ENCODE measurements at places on chromosomes 11 and 22.

DNA sequence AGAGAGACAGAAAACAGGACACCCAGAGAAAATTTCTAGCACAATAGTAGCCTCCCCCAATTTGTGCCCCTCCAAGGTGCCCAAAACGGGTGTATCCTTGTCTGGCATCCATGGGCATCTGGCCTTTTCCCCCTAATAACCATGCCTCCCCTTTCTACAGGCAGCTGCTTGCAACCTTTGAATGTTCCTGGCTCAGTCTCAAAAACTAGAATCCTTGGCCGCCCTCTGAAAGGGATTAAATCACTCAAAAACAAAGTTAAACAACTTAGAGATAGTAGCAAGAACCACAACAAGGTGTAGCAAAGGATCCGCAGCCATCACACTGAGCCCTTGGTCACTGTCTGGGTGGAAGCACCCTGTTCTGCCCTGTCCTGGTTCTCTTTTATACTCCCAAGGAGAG, 105.6 kb downstream of the MN1 start:
- DNase-seq: no peak

DNA sequence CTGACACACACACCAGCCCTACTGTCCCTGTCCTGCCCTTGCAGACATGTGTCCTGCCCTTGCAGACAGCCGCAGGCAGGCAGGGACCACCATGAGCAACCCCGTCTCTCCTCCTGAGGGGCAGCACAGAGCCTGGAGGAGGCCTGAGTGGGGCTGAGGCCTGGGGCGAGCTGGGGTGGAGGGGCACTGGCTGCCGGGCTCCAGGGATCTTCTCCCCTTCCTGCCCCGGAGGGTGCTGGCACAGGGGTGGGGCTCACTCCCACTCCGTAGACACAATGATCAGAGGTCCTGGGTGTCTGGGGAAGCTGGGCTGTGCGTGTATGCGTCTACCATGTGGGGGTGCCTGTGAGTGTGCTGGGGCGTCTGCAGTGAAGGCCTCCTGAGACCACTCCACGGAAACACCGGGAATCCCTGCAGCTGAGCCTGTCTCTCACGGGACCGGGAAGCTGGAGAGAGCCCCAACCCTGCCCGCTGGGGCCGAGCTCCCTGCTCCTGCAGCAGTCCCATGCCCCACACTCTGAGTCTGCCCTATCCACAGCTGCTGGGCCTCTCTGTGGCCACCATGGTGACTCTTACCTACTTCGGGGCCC, 588 bp downstream of the TSPAN32 start:
- no peak for DNase-seq

- DNase-seq: no peak
Observed at GRCh38 chr11:44583353-44583669, 17.8 kb downstream of the CD82 start.

- no peak for DNase-seq
Observed at GRCh38 chr11:95547186-95547585, 242.4 kb downstream of the FAM76B start.

GRCh38 chr11:100563541-100564280, 123.4 kb upstream of the ARHGAP42 start:
- DNase-seq: no peak

DNA sequence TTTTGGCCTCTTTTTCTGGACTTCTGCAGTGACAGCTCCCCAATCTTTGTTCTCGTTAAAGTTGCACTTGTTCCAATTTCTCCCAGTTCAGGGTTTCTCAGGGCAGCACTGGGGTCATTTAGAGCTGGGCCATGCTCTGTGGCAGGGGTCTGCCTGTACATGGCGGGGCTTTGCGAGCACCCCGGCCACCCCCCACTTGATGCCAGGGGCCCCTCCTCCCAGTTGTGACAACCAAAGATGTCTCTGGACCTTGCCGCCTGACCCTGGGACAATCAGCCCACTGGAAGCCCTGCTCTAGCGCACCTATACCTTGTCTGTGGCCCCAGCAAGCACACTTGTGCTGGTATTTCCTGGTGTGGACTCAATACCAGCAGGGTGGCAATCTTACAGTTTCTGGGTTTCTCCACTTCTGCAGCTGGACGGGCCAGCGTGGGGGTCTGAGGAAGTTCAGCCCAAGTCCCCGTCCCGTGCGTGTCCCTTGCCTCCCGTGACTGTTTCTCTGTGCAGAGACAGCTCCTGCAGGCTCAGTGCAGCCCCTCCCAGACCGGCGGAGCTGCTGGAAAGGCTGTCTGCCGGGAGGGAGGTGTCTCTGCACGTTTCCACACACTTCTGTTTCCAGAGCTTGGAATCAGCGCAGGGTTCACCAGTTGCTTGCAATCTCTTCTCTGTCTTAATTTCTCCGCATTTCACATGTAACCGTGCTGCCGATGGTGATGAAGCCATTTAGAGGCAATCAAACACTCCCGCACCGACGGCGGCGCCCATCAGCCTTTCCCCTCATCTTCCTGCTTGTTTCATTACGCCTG, 1328.9 kb downstream of the BRD1 start:
- DNase-seq: no peak

- DNase-seq: no peak
Observed at GRCh38 chr11:56848141-56848809, 99.8 kb upstream of the OR9G4 start.

- no peak for DNase-seq
Observed at GRCh38 chr22:46293577-46294260, 3.0 kb upstream of the GTSE1 start.

- DNase-seq: peak; percentile 71
Observed at GRCh38 chr22:46563381-46564083, 26.1 kb upstream of the CELSR1 start.
